ENCODE measurements at places on chromosomes 16 and 17. TPM values are rescaled to one million over a fixed set of nuclear protein-coding genes. Genes with fewer than 3 reads are reported as not detected.

DNA sequence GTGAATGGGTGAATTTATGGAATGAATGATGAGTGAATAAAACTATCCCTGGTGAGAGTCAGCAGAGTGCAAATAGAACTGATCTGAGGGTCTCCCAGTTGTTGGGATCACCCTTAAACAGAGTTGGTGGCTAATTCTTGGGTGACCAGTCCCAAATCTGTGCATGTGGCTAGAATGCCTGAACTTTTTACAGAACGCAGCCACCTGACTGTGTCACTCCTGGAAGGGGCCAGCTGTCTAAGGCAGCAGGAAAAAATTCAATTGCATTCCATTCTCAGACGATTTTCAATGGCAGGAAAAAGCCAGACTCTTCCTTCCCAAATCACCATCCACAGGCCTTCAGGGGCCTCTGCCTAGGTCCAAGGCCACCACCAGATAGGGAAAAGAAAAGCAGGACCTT, 43.5 kb downstream of the BEAN1 start:
- no peak for DNase-seq

Gene NAGS
- total RNA-seq, result 1.8 TPM

DNA sequence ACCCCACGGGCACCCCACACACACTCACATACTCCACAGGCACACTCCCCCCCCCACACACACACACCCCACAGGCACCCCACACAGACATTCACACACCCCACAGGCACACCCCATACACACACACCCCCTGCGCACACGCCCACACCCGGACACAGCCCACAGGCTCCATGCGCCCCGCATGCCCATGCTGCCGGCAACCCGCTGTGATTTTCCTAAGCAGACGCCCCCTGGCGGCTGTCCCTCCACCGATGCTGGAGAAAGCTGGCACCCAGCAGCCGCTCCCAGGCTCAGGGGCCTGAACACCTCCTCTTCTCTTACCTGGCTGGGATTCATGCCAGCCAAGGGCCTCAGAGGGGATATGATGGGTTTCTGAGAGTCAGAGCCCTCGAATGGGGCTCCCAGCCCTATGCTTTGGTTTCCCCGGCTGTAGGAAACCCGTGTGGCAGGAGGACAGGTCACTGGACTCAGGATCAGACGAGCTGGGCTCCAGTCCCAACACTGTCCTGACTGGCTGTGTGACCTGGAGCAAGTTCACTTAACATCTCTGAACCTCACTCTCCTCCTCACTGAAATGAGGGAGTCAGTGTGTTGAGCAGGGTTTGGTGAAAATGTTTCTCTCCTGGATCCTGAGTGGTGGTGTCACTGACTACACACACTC, 19.6 kb upstream of the TNFRSF13B start:
- peak; percentile 78 for DNase-seq

DNA sequence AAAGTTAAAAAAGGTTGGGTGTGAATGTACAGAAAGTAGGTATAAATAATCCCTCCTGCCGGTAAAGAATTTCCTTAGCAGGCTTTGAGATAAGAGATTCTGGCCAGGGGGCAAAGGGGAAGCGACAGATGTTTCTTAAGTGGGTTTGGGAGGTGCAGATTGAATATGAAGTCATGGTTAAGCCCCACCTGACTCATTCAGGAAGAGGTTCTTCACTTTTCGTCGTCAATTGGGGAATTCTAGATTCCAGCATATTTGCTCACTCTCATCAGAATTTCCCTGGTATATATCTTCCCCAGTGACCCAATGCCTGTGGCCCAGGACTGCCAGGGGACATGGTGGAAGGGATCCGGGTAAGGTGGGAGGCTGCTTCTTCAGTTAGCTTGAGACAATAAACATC, 127.8 kb downstream of the CPPED1 start:
- no peak for DNase-seq

DNA sequence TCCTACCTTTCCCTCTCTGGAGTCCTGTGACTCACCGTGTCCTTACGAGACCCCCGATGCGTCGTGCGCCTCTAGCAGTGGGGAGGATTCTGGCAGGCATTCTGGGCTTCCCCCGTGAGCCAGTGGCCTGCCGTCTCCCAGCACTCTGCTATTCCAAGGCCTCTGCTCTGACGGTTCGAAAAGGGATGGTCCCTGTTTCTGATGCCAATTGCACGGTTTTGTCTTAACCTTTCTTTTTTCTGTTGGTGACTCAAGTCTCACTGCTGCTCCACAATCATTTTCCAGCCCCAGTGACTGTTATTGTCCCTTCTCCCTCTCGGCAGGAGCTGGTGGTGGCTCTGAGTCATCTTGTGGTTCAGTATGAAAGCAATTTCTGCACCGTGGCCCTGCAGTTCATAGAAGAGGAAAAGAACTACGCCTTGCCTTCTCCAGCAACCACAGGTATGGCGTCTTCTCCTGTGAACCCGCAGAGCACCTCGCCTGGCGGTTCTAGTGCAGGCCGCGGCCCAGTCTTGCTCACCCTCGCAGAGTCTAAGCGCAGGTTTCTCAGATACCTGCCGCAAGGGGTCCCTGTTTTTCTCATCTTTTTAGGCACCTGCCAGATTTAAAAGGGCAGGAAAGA, 100.1 kb upstream of the CHMP6 start:
- peak; percentile 43 for DNase-seq

Data from SK-MEL-5 (cell line).